ENCODE measurements at places on chromosomes 5 and 9.
A peak's percentile ranks its signal among the peaks of the same experiment; 100 is the strongest.

DNA sequence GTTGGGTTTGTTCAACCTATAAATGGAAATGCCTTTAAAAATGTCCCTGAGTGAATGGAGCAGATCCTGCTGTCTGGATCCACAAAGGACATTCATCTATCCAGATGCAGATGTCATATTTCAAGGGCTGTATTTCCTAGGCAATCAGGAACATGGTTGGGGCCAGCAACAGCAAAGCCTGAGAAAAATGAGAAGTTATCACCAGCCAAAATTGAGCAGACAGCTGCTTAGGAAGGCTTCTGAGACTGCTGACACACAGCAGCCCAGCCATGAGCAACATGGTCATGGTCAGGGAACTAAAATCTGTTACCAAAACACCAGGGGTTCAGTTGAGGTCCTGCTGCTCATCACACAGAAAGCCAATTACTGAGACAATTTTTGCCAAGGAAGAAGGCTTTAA is 9.2 kb upstream of the IL7R start:
- DNase-seq: no peak

DNA sequence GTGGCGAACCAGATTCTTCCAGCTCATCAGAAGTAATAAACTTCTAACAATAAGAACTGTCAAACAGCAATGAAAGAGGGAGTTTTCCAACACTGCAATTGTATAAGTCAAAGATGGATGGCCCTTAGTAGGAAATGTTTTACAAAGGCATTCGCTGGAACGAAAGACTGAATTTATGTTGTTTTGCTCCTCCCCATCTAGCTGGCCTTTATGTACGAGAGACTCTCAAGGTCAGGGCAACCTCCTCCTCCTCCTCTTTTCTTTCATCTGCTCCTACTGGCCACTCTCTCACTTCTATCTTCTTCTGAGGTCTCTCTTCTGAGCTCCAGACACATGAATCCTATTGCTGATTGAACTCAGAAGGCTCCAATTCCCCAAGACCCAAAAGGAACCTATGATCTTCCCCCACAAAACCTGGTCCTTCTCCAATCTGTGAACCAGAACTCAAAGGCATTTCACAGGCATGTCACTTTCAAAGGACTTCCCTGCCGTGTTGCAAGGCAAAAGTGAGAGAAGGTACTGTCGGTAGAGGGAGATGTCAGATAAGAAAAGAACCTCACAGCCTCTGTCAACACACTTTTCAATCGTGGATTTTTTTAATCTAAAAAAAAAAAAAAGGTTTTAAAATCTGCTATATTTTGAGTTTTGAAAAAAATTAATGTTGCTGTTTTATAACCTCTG is 28.5 kb upstream of the PUM3 start:
- no peak for DNase-seq

DNA sequence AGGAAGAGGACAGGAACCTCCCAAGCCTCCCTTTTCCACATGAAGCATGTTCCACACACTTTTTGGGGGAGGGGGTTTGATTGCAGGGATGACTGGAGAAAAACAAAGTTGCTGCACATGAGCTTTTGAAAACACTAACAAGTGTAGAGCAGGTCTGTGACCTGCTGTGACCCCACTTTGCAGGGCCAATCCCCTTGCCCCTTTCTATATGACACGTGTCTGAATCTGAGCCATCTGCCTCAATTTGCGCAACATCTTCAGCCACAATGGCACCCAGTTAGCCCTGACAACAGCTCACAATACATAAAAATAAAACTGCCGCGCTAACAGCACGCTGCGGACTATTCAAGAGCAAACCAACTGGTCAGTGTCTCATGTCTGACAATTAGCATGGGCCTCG is 227.8 kb upstream of the TBCA start:
- peak; percentile 83 for DNase-seq

- no peak for DNase-seq
Measured at GRCh38 chr5:56290378-56291078, 57.4 kb upstream of the ANKRD55 start.

DNA sequence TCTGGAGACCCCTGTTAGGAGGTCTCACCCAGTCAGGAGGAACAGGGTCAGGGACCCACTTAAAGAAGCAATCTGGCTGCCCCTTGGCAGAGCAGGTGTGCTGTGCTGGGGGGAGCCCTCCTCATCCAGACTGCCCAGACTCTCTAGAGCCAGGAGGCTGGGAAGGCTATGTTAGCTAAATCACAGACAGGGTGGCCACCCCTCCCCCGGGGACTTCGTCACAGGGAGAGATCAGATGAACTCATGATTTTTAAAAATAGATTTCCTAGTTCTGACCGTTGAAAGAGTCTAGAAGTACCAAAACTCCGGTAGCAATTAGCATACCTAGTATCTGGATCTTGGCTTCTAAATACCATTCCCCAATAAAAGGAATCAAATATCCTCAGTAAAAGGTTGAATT is 35.0 kb upstream of the FOXB2 start:
- DNase-seq: no peak

- DNase-seq: no peak
Measured at GRCh38 chr5:21212026-21212425, 1224.0 kb upstream of the CDH18 start.

DNA sequence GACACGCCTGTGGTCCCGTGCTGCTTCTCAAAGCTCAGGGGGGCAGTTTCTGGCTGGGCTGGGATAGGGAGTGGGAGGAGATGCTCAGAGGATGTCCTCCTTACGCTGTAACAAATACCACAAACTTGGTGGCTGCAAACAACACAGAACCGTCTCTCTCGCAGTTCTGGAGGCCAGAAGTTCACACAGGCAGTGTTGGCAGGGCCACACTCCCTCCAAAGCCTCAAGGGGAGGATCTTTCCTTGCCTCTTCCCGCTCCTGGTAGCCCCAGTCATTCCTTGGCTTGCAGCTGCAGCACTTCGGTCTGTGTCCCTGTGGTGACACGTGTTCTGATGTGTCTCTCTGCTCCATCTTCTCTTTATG is 10.4 kb upstream of the ORM1 start:
- DNase-seq: no peak

DNA sequence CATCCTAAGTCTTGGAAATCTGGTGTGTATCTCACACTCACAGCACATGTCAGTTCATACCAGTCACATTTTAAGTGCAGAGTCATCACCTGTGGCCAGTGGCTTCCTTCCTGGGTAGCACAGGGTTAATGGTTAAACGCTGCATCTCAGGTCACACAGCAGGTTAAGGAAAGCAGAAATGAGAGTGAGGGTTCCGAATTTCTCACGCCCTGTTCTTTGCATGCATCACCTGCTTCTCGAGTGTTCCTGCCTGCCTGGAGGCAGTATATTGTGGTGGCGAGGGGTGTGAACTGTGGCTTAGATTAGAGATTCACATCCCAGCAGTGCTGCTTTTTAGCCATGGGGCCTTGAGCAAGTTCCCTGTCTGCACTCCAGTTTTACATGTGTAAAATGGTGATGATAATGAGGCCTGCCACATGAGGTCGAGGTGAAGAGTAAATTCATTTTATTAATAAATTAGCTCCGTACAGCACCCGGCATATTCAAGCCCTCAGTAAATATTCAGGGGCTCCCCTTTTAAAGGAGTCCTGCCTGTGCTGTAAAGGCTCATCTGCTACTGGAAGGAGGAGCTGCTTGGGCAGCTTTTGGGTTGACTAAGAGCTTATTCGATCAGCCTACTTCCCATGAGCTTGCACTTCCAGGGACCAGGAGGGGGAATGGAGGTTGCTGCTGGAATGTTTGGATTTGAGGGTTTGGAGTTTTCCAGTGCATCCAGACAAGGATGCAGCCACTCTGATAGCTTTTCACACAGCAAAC is 61.1 kb upstream of the SAP30L start:
- DNase-seq: no peak

GRCh38 chr5:122703203-122703602 is 71.7 kb upstream of the SNX2 start:
- no peak for DNase-seq

GRCh38 chr5:170121321-170121720 is 15.6 kb downstream of the FOXI1 start:
- DNase-seq: no peak

DNA sequence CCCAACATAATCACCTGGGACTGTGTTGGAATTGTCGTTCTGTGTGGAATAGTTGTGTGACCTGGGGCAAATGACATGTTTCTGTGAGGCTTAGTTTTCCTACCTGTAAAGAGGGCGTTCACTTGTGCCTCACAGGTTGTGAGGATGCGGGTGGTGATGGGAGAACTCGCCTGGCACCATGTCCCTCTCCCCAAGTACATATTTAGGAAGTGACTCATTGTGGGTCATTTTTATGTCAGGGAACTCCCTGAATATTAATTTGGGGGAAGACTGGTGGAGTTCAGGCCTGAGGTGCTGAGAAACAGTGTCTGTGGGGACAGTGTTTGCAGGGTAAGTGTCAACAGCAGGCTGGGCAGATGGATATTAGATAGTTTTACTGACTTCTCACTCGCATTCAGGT is 144.7 kb downstream of the KDM4C start:
- DNase-seq: no peak

DNA sequence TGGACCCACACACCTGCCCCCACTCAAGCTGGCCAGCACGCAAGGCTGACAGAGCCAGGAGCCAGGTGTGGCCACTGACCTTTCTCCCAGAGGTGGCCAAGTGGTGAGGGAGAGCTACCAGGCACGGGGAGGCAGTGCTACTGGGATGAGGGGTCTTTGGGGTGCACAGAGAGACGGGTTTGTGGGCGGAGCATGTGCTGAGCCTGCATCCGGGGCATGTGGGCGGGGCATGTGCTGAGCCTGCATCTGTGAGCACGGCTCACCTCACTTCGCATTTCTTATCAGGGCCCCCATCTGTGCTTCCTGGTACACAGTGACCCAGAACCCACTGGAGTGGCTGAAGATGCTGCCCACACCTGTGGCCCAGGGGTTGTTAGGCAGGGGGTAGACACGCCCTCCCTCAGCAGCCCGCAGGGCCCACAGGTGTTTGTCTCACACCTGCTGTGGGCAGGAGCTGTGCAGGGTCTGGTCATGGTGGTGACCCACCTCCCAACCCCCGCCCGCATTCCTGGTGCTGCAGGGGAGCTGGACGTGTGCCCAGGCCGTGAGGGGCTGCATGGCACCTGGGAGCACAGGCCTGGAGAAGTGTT is 21.5 kb downstream of the CCDC187 start:
- no peak for DNase-seq

GRCh38 chr5:75438722-75439121 is 72.7 kb downstream of the CERT1 start:
- DNase-seq: no peak

DNA sequence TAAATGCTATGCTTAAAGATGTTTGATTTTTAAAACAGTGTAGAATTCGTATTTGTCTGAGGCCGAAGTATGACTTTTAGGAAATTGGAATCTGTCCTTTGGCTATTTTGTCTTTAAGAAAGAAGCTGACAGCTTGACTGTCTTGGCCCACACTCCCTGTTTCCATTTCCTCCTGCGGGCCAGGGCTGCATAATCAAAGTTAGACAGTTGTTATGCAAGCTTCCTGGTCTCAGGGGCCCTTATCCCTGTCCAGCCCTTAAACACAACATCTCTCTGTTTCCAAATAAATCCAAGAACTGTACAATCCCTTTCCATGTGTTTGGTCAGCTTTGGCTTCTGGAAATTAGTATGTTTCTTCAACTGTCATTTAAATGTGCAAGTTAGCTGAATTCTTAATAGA is 54.6 kb upstream of the ECM2 start:
- no peak for DNase-seq
